ENCODE measurements at places on chromosomes 12 and 14.

DNA sequence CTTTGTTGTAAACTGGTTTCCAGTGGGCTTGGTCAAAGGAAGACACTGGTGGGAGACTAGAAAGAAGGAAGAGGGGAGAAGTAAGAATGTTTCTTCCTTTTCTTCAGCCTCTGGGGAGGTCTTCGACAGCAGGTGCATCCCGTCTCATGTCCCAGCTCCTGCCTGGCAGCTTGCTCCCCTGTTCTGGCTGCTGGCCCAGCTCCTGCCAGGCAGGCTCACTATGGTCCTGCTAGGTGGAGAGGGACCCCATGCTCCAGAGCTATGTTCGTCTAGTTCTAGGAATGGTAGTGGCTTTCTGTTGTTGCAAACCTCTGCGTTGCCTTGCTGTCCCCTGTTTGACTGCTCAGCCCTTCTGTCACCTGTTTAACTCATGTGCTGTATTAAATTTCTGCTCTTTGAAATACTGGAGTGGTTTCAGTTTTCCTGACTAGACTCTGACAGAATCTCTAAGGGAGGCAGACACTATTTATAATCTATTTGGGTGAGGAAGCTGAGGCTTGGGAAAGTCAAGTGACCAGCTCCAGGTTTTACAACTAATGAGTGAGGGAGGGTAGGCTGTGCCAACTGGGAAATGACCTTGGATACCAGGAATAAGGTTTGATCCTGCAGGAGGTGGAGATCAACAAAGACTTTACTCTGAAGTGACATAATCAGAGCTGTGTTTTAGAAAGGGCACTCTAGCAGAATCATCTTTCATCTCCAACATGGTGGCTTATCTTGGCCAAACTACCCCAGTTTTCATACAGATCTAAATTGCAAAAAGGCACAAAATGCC is 94.7 kb upstream of the DDHD1 start:
- no peak for DNase-seq

- no peak for DNase-seq
Measured at GRCh38 chr14:32364941-32365340, 35.8 kb downstream of the AKAP6 start.

DNA sequence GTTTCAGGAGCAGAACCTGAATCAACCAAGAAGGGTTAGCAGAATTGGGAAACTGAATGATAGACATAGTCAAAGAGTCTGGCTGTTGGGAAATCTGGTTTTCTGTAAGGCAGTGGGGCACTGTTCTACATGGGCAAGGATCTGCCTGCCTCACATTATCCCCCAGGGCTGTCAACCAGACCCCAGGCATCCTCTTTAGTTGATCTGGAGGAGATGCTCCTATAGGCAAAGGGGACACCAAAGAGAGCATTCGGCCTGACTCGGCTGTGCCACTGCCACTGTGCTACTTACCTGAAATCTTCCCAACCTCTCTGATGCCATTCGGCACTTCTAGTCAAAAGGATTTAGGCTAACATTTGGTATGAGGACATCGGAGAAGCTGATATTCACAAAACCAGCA is 4.1 kb downstream of the ISCU start:
- no peak for DNase-seq

DNA sequence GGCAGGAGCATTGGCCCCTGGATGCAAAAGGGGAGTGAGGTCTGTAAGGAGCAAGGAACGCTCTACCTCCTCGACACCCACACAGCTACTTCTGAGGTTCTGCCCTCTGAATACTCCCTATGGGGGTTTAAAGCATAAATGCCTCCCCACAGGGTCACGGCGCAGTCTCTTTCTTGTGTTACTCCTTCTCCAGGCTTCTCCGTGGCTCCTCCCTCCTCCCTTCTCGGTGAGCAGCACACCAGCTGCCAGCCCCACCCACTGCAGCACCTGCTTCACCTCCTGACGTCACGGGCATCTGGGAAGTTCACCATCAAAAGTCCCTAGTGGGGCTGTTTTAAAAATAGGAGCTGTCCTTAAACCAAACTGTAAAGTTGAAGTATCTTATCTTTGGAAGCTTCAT is 67.3 kb downstream of the SPTB start:
- peak; percentile 86 for DNase-seq

DNA sequence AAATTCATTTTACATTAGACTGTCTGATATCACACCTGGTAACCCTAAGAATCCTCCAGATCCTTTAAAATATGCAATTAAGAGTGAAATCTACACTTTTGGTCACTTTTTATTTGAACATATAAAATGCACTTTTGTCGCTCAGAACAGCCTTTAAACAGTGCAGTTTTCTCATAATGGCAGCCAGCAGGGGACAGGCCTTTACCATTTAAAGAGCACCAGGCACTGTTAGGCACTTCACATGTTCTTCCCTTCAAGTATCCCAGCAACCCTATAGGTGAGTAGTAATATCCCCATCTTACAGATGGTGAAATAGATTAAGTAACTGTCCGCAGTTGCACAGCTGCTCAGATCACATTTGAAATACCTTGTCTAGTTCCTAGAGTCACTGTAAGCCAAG is 11.3 kb upstream of the SAMD4A start:
- no peak for DNase-seq

GRCh38 chr14:48035836-48036235 is 360.4 kb upstream of the MDGA2 start:
- DNase-seq: no peak

GRCh38 chr12:104888892-104889291 is 69.2 kb downstream of the SLC41A2 start:
- DNase-seq: no peak

GRCh38 chr12:69497308-69498026 is 27.3 kb downstream of the FRS2 start:
- no peak for DNase-seq

DNA sequence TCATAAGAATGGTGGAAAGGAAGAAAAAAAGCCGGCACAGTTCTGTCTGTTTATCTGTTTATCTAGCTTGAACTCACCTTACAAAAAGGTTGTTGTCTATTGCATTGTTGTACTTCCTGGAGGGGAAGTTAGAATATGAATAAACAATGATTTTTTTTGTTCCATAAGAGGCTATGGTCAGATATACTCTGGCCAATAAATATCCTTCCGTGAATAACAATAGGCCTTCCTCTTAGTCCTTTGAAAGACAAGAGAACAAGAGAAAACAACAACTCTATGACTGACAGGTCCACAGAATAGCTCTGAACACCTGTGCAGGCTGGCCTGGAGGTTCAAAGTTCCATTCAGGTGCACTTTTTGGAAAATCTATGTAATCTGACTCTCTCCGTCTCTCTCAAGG is 192.8 kb upstream of the KRR1 start:
- DNase-seq: no peak

DNA sequence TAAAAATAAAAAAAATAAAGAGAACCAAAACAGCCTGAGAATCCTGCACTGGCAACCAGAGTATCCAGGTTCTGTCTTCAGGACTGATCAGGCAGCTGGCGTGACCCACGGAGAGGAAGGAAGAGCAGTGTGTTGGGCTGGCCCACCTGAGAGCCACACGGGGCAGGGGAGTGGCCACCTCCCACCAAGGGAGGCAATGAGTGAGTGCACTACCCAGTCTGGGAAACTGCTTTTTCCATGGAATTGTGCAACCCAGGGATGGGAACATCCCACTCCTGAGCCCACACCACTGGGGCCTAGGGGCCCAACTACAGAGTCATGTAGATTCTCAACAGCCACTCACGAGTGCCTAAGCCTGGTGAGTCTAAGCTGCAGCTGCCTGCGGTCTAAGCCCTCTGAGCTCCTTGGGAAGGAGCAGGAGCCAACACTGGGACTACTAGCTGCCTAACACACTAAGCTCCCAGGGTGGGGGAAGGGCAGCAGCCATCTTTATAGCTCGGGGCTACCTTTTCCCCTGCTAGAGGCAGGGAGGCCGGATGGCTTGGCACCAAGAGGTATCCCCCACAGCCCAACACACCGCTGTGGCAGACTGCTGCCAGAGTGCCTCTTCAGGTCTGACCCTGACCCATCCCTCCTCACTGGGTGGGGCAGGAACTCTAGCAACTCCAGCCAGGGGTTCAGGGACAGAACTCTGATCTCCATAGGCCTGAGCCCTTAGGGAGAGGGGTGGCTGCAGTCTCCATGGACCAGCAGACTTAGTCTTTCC is 610.9 kb downstream of the RERGL start:
- DNase-seq: no peak

GRCh38 chr14:19823765-19824164 is 20.2 kb downstream of the OR4N2 start:
- DNase-seq: no peak
